ENCODE measurements at places on chromosomes 4 and X. TPM values are rescaled to one million over a fixed set of nuclear protein-coding genes. Genes with fewer than 3 reads are reported as not detected.

The RBMXL3 gene
- not detected for total RNA-seq

The ATP1B4 gene
- total RNA-seq: not detected

The CISD2 gene
- 70.3 TPM for total RNA-seq

The PPP1R2C gene
- total RNA-seq: not detected

The KLB gene
- total RNA-seq: not detected

The KLHL13 gene
- total RNA-seq: 3.6 TPM

- no peak for DNase-seq
Measured at GRCh38 chrX:68842351-68842750, 13.5 kb downstream of the EFNB1 start.

DNA sequence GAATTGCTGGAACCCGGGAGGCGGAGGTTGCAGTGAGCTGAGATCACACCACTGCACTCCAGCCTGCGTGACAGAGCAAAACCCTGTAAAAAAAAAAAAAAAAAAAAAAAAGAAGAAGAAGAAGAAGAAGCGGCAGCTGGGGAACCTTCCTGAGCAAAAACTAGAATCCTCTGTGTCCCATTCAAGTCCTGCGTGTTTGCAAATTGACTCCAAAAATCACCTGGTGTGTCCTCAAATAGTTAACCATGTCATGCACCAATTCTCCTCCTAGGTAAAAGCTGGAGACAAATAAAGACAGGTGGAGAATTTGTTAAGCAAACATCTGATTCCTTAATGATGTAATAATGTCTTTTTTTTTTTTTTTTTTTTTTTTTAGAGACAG lies 31.9 kb upstream of the ASMTL start:
- peak; percentile 85 for DNase-seq

DNA sequence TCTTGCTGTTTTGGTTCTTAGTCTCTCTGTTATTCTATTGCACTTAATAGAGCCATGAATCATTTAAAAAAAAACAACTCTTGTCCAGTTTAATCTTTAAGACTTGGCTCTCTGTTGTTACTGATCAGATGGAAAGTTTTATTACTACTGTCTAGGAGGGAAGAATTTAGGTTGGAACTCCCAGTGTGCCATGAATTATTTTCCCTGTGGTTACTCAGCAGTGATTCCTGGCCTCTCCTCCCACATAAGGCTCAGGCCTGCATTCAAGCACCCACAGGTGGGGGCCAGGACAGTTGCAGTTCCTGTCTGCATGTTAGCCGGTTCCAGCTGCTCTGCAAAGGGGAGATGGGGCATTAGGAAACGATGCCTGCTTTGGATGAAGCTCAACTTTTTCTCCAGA lies 29.8 kb upstream of the ESX1 start:
- DNase-seq: no peak

- no peak for DNase-seq
Measured at GRCh38 chr4:10671366-10671765, 13.2 kb downstream of the CLNK start.

- DNase-seq: no peak
Measured at GRCh38 chrX:80667967-80668366, 141.7 kb downstream of the BRWD3 start.

DNA sequence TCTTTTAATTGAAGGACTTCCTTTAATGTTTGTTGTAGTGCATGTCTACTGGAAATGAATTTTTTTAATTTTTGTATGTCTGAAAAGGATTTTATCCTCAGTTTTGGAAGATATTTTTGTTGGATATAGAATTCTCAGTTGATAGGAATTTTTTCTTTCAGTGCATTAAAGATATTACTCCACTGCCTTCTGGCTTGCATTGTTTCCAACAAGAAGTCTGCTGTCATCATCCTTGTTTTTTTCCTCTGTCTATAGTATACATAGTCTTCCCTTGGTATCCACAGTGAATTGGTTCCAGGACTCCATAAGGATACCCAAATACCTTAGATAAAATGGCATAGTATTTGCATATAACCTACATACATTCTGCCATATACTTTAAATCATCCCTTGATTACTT lies 33.5 kb downstream of the SCD5 start:
- no peak for DNase-seq

GRCh38 chrX:154093965-154094364 lies 3.6 kb downstream of the MECP2 start:
- no peak for DNase-seq

DNA sequence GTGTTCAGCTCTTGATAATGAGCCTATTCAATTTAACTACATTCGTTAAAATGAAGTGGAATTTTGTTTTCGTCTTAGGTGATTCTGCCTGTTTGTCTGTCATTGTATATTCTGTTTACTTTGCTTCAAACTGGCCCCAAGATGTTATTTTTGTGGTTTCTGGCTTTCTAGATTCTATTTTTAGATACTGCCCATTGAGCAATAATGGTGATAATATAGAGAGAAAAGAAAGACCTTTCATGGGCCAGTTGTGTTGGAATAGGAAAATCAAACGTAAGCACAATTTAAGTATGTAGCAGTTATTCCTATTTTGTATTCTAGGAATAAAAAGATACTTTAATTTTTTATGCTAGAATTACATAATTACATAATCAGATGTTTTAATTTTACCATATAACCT lies 4.0 kb downstream of the CDKN2AIP start:
- no peak for DNase-seq

DNA sequence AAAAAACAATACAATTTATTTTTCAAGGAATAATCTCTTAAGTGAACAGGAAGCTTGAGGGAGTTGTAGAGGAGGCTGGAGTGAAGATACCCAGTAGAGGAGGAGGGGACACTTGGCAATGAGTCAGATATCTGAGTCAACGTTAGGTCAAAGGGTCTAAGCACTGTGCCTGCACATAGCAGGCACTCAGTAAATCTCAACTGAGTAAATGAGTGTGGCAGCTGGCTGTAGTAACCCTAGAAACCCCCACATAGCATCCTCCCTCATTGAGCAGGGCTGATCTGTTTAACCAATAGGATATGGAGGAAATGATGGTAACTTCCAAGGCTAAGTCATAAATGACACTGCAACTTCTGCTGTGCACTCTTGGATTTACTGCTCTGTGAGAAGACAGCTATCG lies 186.0 kb upstream of the FAM241A start:
- no peak for DNase-seq

- DNase-seq: no peak
Measured at GRCh38 chrX:148517176-148517575, 16.8 kb downstream of the AFF2 start.

DNA sequence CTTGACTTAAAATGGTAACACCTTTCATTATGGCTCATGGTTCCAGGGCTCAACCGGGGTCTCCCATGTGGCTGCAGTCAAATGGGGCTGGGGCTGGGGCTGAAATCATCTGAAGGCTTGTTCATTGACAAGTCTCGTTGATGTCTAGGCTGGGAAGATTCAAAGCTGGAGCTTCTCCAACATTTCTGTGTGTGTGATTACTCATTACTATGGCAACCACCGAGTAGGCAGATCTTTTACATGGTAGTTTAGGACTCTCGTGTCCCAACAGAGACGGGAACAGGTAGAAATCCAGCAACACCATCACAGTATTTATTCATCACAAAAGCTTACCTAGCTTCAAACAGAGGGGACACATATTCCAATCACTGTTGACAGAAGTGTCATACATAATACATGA lies 7.8 kb downstream of the YTHDC1 start:
- no peak for DNase-seq
